ENCODE measurements at places on chromosomes 1 and 21.

DNA sequence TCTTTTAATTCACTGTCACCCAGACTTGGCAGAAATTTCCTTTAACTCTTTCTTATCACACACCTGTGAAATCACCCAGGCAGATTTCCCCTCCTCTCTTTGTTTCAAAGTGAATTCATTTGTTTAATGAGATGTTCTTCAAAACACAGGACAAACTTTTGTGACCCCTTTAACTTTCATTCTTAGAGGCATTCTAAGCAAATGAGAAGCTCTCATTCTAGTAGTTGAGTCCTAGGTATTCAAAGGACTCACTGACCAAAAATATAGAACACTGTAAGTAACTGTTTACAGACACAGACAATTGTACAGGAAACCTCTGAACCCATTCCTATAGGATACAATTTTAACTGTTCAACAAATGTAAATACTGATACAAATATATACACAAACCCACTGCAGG lies 16.9 kb downstream of the LRRC8C start:
- DNase-seq: no peak

DNA sequence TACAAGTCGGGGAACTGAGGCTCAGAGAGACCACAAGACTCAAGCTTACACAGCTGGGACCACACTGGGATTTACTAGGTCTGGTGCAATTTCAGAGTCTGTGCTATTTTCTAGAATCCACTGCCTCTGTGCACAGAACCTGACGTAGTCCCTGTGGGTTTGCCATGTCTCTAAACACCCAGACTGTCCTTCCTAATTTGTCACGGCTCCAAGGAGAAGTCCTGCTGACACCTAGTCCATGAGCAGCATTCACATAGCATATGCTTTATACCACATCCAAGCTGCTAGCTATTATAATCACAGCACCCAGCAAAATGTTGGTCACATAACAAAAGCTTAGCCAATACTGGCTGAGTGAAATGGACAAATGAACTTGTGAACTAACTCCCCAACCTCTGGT lies 79.0 kb upstream of the HMGB4 start:
- no peak for DNase-seq

- no peak for DNase-seq
These were observed 12.0 kb downstream of the SYT2 start for GRCh38 chr1:202698276-202698675.

- DNase-seq: no peak
These were observed 36.6 kb downstream of the CDC42 start for GRCh38 chr1:22089134-22089571.

DNA sequence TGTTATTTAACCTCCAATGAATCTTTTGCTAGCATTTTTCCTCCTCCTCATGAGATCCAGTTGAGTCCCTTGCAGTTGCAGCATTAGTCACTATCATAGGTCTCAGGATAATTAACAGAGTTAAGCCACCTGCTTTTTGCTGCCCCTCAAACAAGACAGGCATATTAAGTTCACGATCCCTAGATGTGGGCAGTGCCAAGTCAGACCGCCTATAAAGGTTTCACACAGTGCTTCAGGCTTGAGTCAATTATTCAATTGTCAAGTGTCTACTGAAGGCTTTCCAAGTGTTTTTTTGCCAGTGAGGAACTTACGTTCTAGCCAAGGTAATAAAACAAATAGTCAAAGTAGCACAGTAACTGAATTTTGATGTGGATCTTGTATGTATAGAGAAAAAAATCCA lies 175.0 kb downstream of the DAB1 start:
- DNase-seq: no peak

GRCh38 chr1:21919520-21919919 lies 17.6 kb downstream of the HSPG2 start:
- no peak for DNase-seq

DNA sequence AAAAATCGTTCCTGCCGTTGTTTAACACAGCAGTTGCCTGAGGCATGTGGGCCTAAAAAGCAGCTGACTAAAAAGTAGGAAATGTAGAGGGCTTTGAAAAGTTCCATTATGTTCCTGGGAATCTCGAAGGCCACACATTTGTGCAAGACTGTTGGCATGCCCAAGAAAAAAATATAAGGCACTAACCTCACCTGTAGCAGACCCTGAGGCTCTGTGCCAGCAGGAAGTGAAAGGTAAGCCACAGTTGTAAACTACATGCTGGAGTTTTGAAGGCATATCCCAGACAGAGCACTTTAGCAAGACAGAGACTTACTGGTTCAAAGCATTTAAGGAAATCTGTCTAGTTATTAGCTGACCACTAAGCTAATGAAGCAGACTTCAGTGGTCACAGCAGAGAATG lies 52.7 kb downstream of the TRMT1L start:
- DNase-seq: no peak

GRCh38 chr1:179143322-179143721 lies 61.5 kb downstream of the TOR3A start:
- no peak for DNase-seq

- DNase-seq: no peak
These were observed 50.0 kb upstream of the PRELP start for GRCh38 chr1:203425663-203425975.

DNA sequence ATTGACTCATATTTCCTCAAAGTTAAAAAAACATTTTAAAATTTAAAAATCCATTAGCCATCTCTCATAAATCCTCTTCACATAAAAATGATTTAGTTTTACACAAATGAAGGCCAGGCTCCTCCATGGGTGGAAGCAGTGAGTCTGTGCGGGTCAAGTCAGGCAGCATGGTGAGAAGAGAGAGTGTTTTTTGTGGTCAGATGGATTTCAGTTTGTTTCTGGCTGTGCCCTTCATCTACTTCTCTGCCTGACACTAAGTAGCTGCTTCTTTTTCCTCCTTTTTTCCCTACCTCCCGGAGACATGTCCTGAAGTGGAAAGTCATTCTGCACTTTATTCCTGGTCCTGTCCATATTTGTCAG lies 10.3 kb downstream of the PLA2G4A start:
- no peak for DNase-seq

- no peak for DNase-seq
These were observed 790 bp downstream of the TESK2 start for GRCh38 chr1:45490121-45490625.

DNA sequence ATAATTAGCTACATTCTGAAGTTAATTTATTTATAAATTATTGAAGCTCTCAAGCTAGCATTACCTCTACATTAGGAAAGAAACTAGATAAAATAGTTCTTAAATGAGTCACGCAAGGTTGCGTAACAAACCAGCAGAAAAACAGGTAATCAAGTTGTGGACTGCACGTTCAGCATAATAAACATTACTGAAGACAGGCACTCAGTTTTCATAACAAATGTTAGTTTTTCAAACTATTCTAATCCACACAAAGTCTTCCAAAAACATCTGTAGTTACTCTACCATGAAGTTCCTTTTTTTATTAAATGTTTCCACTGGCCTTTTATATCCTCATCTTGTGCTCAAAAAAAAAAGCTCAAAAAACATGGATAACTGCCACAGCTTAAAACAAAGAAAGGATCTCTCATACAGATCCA lies 1.3 kb downstream of the TOR1AIP2 start:
- DNase-seq: no peak

- DNase-seq: no peak
These were observed 102.5 kb downstream of the KCNN3 start for GRCh38 chr1:154767315-154768240.

DNA sequence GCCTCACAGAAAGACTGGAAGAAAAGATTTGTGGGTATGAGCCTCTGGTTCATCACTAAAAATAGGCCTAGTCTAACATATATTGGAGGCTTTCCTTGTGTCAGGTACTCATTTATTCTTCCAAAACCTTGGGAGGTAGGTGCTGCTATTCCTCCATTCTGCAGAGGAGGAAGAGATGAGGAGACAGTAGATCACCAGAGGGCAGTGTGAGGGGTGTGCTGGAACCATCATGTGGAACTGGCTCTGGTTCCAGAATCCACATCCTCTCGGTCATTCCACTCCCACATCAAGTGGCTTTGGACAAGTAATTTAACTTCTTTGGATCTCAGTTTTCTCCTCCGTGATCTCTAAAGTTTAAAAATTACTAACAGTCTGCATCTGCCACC lies 7.4 kb upstream of the INKA2 start:
- no peak for DNase-seq

GRCh38 chr1:12593621-12594066 lies 24.4 kb downstream of the DHRS3 start:
- DNase-seq: no peak

DNA sequence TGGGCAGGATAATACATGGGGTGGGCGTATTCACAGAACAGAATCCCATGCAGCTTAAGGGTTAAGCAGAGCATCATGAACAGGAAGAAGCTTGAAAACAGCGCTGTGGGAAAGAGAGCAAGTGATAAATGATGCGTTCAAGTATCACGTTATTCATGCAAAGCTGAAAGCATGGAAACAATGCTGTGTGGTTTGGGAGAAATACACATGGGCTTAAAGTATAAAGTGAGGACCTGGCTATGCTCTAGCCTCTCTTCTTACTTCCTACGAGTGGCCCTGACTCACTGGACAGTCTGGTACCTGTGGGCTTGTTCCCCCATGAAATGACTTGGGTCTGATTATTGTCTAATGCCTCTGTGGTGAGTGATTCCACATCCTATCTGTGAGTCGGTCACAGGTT lies 25.7 kb downstream of the TMPRSS2 start:
- no peak for DNase-seq

DNA sequence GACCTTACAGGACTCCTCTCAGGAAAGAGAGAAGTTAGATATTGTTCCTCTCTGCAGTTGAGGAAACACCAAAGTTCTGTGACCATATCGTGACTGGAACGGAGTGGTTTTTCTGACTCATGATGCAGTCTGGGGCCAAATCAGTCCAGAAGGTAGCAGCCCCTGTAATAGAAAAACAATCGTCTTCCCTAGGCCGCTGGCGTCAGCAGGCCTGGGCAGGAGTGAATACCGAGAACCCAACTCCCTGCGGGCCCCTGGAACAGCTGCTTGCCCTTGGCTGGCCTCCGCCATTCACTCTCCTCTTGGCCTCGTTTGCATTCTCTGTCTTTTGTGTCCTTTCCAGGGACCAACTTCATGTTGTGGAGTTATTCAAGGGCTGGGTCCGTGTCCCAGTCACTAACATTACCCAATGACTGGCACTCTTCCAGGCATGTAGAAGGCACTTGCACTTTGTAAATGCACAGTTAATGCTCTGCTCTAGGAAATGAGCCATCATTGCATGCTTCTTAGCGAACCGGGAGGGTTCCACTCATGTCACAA lies 10.9 kb upstream of the CD101 start:
- DNase-seq: no peak

DNA sequence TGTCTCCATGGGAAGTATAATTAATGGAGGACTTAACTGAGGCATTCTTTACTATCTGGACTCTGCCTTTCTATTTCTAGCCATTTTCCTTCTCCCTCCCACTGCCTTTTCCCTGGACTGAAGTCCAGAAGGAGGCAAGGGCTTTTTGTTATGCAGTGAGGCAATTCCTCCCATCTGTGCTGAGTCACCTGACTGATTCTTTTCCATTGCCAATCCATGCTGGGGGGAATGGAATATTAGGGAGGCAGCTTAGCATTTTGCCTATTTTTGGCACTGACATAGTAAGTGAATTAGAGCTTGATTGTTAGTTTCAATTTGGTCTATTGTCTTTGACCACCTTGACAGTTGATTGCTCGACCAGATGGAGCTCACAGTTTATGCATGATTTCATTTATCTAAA lies 1000.6 kb upstream of the PRMT6 start:
- DNase-seq: no peak

DNA sequence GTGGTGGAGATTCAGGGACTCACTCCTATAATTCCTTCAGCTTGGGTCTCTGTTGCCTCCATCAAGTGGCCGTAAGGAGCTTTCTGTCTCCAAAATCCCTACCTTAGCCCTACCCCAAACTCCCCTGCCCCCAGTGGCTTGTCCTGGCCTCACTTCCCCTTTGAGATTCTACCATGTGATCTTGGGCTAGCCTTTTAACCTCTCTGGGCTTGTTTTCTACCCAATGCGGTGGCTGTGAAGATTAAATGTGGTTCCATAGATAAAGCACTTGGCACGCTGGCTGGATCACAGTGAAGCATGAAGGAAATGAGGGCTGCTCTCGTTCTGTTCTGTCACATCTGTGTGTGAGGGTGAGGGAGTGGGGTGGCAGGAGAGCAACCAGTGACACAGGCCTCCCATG lies 43.6 kb downstream of the FAAH start:
- DNase-seq: no peak

- no peak for DNase-seq
These were observed 86.1 kb upstream of the ZNF326 start for GRCh38 chr1:89908672-89909436.

DNA sequence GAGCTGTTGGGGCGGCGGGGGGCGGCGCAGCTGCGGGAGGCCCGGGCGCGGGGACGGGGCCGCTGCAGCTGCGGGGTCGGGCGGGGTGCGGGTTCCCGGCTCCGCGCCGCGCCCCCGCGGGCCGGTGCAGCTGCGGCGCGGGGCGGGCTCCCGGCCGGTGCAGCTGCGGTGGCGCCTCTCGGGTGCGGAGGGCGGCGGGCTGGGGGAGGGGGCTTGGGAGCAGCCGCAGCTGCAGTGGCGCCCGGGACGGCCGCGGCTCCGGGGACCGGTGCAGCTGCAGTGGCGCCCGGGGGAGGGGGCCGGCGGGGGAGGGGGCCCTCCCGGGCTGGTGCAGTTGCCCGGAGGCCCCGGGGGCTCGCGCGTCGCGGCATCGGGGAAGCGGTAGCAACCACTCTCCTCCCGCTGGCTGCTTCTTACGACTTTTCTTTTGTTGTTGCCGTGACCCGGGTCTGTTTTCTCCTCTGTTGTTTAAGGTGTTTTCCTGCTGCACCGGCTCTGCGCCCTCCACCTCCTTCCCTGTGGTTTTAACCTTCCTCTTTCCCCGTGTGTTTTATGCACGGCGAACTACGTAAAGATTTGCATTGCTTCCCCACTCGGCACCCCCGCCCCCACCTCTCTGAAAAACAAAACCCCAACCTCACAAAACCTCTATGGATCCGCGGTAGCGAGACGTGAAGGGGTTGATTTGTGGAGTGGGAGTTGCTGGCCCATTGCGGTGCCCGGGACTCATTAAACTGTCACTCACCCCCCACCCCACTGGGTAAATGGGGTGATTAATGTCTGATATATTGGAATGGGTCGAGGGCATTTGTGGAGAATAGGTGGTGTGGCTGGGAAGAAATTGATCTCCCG lies 1.7 kb upstream of the ZBTB18 start:
- DNase-seq: peak; percentile 17

DNA sequence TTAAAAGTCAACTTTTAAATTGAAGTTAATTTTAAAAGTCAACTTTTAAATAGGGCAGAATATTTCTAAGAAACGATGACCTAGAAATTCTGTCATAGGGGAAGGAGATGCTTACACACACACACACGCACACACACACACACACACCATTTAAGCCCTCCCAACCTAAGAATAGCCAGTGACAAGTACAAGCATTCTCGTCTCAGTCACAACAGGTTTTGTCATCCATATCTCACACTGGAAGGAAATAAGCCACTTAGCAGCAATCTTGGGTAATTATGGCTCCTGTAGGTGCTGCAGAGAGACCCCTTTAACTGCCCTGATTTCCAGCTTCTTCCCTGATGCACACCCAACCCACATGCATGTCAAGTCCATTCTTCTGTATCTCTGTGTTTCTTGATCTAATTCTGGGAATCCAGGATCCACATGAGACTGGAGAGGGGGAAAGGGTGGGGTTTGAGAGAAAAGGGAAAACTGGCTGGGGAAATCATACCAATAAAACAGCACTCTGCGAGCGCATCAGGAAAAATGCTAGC lies 338.1 kb downstream of the PAPPA2 start:
- DNase-seq: no peak

GRCh38 chr1:208173749-208174148 lies 70.4 kb downstream of the PLXNA2 start:
- DNase-seq: no peak

GRCh38 chr1:230079199-230080024 lies 12.4 kb downstream of the GALNT2 start:
- no peak for DNase-seq
